ENCODE measurements at places on chromosomes 1 and 21.

DNA sequence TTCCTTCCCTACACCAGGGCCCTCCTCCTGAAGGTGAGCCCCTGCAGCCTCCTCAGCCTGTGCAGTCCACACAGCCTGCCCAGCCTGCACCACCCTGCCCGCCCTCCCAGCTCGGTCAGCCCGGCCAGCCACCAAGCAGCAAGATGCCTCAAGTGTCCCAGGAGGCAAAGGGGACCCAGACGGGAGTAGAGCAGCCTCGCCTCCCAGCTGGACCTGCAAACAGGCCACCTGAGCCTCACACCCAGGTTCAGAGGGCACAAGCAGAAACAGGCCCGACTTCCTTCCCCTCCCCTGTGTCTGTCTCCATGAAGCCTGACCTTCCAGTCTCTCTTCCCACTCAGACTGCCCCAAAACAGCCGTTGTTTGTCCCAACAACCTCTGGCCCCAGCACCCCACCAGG, 38.8 kb downstream of the ZBTB17 start:
- no peak for DNase-seq

DNA sequence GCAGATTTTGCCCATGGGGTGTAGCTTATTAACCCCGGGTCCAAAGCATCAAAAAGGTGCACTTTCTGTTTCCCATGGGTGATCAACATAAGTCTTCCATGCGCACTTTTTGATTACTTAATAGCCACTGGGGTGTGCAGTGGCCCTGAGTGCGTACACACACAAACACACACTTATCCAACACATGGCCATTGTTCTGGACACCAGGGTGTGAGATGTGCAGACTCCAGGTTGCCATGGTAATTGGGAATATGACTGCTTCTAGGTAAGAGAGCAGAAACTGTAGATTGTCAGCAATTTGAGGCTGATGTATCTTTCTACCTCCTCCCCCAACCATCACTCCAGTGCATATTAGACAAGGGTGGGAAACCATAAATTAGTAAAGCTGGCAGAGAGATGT, 68.8 kb downstream of the MAB21L3 start:
- no peak for DNase-seq

GRCh38 chr1:152533327-152533938, 19.2 kb downstream of the CRCT1 start:
- DNase-seq, result no peak

GRCh38 chr1:206107168-206107544, 10.0 kb downstream of the AVPR1B start:
- no peak for DNase-seq

- DNase-seq, result no peak
Observed at GRCh38 chr21:43882952-43883545, 18.0 kb downstream of the AGPAT3 start.

DNA sequence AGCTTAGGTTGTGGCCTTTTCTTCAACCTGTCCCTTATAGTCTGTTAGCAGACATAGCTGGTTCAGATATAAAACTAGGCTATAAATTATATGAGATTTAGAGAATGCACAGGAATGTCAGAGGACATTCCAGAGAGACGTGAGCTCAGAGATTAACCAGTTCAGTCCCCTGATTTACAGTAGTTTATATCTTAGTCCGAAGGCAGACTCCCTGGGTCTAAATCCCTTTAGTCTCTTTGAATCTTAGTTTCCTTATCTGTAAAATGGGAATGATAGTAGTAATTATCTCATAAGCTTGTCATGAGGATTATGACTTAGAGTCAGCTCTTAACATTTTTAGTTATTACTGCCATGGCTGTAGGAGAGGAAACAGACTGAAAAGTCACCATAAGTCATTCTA, 45.5 kb upstream of the PLXNA2 start:
- DNase-seq, result no peak

DNA sequence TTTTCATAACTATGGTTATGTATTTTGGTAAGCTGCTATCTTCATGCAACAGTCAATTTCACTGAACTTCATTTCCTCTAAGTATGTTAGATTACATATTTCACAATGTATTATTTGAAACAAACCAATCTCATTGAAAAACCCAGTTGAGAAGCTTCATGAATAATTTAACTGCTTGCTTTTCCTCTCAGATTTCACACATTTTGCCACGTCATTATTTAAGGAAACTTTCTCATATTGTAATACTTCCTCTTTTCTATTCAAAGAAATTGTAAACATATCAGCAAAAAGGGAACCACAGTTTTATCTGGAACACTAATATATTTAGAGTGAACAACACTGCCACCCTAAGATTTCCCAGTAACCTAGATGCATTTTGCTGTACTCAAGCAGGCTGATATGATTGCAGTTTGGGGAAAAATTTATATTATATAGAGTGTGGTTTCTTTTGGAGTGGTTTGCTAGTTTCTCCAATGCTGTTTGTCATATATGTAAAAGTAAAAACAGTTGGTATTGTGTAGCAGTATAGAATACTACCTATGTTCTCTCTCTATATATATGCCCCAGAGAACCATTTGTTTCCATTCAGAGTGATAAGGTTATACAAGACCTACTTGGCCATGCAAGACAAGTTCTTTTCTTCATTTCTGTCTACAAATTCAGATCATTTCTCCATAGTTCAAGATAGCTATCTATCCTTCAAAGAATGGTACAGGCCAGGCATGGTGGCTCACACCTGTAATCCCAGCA, 28.4 kb upstream of the AHCTF1 start:
- DNase-seq, result no peak

- no peak for DNase-seq
Observed at GRCh38 chr1:26184883-26185282, 5.5 kb upstream of the CATSPER4 start.

DNA sequence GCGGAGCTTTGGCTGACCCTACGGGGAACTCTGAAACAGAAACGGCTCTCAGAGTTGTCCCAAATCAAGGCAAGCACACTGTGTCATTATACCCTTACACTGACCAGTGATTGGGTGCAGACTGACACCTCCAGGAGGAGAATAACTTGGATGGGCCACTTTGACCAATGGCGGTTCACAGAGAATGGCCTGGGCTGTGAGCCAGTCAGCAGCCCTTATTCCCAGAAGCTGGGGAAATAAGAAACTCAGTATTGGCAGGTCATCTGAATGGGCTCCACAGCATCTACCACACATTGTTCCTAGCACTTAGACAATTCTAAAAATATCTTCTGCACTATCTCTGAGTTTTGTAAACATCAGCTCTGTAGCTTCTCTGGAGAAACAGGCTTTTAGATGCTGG, 265.2 kb downstream of the ADGRL2 start:
- DNase-seq, result no peak

DNA sequence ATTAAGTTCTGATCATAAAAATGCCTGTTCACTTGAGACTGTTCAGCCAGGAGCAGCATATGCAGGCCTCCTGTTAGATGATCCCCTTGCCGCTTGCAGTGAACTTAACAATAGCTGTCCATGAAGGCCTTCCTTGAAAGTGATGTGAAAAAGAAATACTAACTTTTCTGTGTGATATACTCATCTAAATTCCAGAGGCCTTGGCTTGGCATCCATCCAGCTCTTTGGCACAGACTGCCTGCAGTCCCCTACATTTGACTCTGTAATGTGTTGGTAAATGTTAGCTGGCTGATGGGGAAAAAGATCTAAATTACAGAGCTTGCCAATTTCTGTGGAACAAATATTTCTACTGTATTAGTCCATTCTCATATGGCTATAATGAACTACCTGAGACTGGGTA, 73.7 kb downstream of the KCNK2 start:
- no peak for DNase-seq

DNA sequence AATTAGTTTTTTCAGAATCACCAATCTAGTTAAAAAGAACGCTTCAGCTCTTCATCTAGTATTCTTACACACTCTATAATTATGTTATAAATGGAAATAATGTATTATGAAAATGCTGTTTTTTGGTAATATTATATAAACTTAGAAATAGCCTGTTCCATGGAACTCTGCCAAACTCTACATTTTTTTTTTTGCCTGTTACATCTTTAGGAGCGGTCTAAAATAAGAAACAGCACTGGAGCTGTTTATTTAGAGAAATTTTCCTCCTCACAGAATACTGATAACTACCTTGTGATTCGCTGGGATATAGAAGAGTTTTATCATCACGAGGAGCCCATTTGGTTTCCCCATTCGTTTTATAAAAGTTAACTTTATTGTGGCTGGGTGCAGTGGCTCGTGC, 58.5 kb downstream of the PKN2 start:
- no peak for DNase-seq

GRCh38 chr1:212532469-212533147, 76.0 kb upstream of the ATF3 start:
- no peak for DNase-seq

DNA sequence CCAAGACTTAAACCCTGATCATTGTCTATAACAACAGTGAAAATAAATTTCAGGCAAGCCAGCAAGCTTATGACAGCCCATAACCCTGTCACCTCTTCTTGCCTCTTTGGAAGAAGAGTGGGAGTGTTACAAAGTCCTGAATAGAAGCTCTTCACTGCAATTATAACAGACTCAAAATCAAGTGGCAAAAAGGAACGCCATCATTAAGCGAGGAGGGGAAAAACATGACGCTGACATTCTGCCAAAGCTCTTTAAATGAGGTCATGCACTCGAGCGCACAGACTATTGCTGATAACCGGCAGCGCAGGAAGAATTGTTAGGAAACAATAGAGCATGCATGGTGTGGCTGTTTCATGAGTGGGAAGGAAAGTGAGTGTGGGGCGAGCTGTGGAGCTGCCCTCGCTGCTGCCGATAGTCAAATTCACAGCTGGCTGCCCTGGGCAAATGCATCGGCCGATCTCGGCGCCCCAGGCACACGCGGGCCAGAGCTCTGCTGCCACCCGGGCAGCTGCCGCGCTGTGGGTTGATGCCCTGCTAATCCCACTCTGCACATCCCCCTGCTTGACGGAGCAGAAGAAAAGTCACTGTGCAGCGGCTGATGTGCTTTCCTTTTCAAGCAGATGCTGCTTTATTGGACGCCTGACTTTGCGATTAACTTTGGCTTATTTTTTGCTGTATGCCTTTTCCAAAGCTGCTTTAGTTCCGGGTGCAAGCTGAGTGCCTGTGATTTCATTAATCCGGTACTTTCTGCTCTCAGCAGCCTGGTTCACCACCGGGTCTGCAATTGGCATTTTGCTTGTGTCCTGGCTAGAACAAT, 102.4 kb upstream of the ST6GALNAC5 start:
- no peak for DNase-seq

- no peak for DNase-seq
Observed at GRCh38 chr1:246005067-246005466, 502.0 kb downstream of the SMYD3 start.

DNA sequence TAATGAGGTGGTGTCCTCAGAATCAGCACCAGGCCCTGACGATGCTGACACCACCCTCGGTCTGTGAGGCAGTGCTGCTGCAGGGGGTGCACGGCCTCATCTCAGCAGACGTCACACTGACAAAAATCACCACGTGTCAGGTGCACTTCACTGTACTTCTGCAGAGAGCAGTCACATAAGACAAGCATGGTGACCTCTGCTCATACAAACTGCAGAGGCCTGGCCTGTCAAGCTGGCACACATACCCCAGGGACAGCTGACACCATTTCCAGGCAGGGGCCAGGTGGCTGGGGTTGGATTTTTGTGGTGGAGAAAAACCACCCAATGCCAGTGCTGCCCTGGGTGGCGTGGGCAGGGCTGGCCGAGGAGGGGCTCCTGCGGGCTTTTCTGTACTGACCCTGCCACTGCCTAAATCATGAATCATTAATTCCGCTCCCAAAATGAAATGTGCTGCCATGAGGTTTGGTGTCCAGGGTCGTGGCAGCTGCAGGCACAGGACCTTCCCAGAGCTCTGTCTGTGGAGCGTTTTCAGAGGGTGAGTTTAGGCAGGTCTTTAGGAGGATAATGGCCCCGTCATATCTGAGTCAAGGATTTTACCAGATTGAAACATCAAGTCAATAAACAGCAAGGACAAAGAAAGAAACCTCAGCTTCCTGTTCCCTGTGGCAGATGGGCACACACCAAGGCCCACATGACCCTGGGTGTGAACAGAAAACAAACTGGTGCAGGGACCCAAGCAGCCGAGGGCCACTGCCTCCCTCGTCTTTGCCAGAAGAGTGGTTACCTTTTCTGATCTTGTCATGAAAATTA, 33.4 kb upstream of the GPR153 start:
- no peak for DNase-seq

GRCh38 chr1:32181065-32181464, 1.6 kb downstream of the TXLNA start:
- DNase-seq, result no peak

DNA sequence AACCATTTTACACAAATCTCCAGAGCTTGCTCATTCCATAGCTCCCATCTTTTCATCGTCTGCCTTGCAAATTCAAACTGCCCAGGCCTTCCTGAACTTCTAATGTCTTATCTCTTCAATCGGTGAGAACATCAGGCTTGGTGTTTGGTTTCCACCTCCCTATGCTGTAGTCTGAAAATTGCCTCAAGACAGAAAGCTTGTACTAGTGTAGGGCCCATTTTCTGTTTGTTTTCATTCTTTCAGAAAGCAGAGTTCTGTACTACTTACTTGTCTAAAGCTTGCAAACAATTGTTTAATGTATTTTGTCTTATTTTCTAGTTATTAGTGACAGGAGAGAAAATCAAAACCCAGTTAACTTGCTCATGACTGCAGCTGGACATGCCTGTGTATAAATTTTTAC, 16.8 kb downstream of the HOOK1 start:
- no peak for DNase-seq

GRCh38 chr21:42222821-42223390, 4.0 kb downstream of the ABCG1 start:
- no peak for DNase-seq

DNA sequence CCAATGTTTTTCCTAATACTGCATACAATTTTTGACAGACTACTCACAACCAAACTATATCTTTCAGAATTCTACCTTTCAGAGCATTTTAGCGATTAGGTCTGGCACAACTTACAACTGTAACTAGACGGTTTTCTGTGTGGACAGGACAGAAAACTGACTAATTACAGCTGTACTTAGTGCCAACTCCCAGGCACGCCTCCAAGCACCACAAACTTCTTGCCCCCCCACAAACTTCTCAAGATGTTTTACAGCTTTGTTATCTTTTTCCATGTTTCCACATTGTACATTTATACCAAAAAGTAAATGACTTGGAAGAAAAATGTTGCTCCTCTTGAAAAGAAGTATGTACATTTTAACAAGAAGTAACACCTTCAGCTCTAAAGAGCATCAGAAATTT, 13.8 kb downstream of the LYST start:
- DNase-seq, result no peak

DNA sequence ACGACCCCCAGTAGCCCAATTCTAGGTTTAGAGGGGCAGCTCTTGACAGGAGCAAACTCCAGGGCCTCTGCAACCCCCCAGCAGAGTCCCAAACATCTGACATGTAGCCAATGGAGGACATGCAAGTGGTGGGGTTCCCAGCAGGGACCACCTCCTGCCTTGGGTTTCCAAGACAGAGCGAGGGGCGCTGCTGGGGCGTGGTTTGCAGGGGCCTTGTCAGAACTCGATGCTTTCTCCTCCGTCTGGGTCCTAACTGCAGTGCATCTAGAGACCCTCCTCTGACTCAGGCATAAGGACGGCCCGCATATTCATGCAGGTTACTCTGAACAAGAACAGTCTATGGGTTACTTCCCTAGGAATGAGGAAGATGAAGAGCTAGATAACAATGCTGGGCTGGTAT, 17.2 kb downstream of the EPHX1 start:
- DNase-seq, result no peak

- no peak for DNase-seq
Observed at GRCh38 chr1:171219346-171220080, 28.8 kb upstream of the FMO1 start.

- DNase-seq, result no peak
Observed at GRCh38 chr1:119086830-119087229, 53.6 kb downstream of the WARS2 start.
